ENCODE measurements at places on chromosomes 4 and X.

DNA sequence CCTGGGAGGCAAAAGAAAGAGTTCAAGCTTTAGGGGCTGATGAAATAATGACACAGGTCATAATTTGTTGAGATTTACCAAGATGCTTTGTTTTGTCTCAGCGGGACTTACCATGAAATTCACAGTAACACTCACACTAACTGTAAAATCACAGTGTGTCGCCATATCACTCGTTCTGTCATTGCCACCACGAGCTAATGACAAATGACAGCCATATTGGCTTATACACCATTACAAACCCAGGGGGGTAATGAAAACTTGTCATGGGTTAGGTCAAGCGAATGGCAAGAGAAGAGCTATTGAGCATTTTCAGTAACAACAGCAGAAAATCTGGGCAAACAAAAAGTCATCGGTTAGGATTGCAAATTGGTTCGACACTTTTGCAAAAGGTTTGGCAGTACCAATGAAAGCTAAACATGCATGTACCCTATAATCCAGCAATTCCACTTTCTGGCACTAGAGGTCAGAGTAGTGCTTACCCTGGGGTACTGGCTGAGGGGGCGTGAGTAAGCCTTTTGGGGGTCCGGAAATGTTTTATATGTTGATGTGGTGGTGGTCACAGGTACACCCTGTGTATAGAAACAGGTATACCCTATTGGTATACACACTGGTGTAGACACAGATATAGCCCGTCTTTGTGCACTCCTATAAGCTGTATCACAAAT is 83.9 kb upstream of the RAI2 start:
- peak; percentile 11 for DNase-seq

DNA sequence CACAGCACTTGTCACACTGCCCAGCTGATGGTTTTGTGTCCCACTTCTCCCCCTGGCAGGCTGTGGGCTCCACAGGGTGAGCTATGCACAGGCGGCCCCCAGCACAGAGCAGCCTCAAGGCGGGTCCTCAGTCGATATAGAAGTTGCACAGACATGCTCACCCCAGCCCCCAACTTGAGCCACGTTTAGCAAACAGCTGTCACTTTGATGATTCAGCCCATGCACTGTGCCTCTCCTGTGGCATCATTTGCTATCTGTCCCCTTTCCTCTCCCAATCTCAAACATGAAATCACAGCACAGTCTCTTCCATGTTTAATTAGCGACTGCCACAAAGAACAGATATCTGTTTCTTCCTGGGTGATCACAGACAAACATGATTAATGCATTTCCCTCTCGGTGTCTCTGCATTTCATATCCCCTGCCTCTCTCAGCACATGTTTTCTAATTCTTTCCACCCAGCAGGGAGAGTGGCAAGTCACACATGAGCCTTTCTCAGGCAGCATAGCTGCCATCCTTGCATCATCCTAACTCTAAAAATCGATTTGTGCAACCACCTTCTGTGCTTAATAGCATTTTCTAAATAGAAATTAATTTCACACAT is 204.9 kb downstream of the EVC2 start:
- no peak for DNase-seq

GRCh38 chr4:123068081-123068480 is 145.7 kb upstream of the NUDT6 start:
- peak; percentile 17 for DNase-seq

DNA sequence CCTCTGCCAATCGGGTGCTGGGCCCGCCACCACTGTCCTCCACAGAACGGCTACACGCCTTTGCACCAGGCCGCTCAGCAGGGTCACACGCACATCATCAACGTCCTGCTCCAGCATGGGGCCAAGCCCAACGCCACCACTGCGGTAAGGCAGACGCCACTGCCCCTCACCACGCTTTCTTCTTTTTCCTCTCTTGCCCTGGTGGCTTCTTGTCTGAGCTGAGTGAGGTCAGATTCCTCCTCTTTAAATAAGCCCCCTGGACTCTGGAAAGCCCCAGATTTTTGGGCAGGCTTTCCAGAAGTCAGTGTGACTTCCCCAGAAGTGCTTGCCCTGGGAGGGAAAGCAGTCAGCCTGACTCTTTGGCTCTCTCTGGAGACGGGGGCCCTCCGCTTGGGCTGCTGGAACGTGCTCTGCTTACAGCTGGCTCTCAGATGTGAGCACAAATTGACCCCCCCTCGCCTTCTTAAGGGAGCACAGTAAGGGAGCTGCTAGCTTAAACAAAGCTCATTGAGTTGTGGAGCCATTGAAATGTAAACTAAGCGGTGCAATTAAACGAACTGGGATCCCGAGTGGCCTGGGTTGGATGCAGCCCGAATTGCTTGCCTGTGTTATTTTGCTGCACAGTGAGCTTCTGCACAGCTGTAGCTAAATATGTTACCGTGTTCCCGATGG is 243.1 kb downstream of the ANK2 start:
- peak; percentile 44 for DNase-seq

DNA sequence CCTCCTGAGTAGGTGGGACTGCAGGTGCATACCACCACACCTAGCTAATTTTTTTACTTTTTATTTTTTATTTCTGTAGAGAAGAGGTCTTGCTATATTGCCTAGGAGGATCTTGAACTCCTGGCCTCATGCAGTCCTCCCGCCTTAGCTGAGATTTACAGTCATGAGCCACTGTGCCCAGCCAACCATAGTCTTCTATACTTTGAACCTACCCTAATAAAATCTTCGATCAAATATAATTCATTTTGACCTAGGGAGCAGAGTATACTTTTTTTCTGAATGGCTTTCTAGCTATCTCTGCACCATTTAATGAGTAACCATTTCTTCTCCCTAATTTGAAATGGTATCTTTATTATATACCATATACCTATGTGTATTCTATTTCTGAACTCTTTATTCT is 6.7 kb downstream of the ETFDH start:
- DNase-seq: no peak

DNA sequence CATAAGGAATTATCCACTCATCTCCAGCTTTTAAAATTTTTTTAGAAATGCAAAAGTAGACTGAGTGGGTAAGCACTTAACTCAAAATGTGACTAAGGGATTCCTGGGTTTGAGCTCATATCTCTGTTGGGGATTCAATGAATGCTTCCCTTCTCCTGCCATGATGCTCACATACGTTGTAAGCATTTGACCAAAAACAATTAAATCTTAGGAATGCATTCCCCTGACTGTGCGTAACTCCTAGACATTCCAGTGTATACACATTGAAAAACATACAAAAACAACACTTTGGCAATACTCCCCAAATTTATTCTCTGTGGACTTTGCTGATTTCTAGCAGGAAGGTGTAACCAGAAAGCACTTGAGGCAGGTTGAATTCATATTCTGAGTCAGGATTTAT is 29.8 kb downstream of the SPANXA2 start:
- DNase-seq: peak; percentile 28

GRCh38 chr4:37467223-37467622 is 219.0 kb downstream of the RELL1 start:
- no peak for DNase-seq

- peak; percentile 26 for DNase-seq
Measured at GRCh38 chr4:146308951-146309350, 94.6 kb downstream of the REELD1 start.

- DNase-seq: no peak
Measured at GRCh38 chr4:154294652-154295350, 196.8 kb downstream of the DCHS2 start.

GRCh38 chr4:16843831-16844508 is 54.5 kb downstream of the LDB2 start:
- DNase-seq: peak; percentile 77

GRCh38 chr4:135277068-135277979 is 1075.7 kb upstream of the PABPC4L start:
- peak; percentile 86 for DNase-seq

- peak; percentile 10 for DNase-seq
Measured at GRCh38 chr4:56874923-56875322, 32.8 kb upstream of the REST start.

GRCh38 chrX:130566028-130566683 is 164.4 kb downstream of the RBMX2 start:
- DNase-seq: no peak

GRCh38 chrX:54964766-54965497 is 29.1 kb downstream of the PFKFB1 start:
- no peak for DNase-seq

- peak; percentile 17 for DNase-seq
Measured at GRCh38 chrX:108072746-108073145, 18.6 kb downstream of the PSMD10 start.

DNA sequence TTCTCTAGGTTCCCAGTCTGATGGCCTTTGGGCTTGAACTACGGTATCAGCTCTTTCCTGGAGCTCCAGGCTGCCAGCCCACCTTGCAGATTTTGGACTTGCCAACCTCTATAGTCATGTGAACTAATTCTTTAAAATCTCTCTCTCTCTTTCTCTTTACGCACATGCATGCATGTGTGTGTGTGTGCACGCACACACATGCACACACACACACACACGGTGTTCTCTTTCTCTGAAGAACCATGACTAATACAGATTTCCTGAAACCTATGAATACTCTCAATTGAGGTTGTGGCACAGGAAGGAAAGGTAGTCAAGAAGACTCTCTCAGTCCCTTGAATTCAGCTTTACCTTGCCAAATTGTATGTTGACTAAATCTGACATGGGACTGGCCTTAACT is 6.2 kb upstream of the ZCCHC13 start:
- no peak for DNase-seq

GRCh38 chrX:11458170-11458569 is 165.0 kb downstream of the AMELX start:
- DNase-seq: no peak

DNA sequence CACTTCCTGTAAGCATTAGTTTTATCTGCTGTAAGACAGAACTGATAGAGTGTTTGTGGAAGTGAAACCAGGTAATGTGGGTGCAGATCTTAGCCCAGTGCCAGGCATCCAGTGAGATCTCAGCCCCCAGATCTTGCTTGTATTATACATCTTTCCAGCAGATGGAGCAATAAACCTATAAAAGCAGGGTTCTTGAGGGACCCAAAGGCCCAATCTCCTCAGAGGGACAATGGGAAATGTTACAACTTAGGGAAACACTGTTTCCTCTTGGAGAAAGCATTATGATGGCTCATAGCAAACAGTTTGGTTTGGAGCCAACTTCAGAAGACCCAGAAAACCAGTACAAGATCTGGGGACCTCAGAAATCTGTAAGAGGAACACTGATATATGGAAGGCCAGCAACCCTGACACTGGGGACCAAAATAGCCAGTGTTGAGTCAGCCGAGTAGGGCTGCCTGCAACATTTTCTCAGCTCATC is 206.3 kb downstream of the SLC7A11 start:
- DNase-seq: peak; percentile 76

GRCh38 chr4:176443117-176443516 is 123.4 kb downstream of the SPCS3 start:
- DNase-seq: peak; percentile 96

GRCh38 chrX:8738588-8739189 is 6.8 kb upstream of the ANOS1 start:
- DNase-seq: peak; percentile 22

DNA sequence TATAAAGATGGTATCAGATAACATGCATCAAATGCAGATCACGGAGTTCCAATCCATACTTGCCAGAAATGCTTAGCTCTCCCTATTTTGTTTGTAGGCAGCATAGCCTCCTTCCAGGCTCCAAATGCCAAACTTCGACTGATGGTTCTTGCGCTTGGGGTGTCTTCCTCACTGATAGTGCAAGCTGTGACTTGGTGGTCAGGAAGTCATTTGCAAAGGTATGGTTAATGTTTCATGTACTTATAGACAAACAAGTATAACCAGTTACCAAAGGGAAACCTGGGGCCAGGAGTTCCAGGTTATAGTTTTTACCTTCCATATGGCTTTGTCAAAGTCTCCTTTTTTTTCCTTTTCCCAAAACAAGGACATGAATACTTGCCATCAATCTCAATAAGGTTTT is 5.3 kb downstream of the CWH43 start:
- DNase-seq: no peak

- DNase-seq: peak; percentile 90
Measured at GRCh38 chrX:15946783-15947580, 92.4 kb upstream of the AP1S2 start.

- peak; percentile 2 for DNase-seq
Measured at GRCh38 chrX:100695302-100695701, 36.6 kb downstream of the SYTL4 start.

DNA sequence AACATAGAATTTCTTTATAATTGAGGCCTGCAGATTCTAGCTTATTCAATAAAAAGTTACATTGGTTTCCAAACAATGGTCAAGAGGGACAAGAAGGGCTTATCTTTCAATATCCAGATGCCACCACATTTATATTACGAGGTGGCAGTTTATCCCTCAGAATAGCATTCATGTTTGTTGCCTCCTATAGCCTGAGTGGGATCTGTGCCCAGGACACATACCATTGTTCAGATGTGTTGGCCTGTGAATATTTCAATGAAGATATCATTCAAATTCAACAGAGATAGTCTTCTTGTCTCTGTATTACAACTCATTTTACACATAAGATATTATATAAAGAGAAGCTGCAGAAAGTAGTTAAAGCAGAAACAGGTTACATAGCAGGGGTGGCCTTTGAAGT is 20.5 kb downstream of the GLRB start:
- DNase-seq: peak; percentile 35

DNA sequence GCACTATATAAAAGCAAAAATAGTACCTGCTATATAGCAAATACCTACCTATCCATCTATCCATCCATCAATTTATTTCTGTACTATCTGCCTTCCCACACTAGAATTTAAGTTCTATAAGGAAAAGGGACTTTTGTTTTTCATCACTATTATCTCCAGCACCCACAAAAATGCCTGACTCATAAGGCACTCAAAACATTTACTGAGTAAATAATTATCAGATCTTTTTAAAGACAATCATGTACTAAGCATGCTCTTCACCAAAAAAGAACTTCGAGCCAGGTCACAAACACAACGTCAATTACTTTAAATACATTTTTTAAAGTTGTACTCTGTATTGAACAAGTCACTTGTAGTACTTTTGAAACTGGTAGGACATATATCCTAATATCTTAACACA is 119.9 kb downstream of the FBXW7 start:
- DNase-seq: peak; percentile 50

DNA sequence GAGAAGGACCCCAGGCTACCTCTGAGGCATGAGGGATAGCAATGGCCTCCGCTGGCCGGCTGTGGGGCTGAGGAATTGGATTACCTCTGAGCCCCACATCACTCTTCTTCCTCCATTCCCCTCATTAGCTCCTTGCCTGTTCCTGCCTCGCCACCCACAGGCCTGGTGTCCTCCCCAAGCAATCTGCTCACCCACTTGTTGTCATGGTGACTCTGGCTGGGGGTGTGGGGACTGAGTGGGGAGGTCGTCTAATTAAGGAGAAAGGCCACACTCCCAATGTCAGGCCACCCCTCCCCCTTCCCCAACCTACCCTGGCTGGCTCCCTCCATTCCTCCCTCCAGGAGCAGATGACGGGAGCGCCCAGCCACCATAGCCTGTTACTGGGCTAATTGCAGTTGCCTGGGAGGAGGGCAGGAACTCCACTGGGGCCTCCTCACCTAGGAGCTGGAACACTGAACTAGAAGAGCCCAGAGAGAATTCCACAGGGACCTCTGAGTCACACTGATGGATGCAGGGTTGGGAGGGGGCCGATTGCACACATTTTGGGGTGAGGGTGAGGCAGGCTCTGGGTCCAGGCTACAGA is 20.7 kb downstream of the NALF2 start:
- DNase-seq: no peak

Data from fibroblast of skin of right biceps (primary cell).